ENCODE measurements at places on chromosomes 2 and 18. TPM values are rescaled to one million over a fixed set of nuclear protein-coding genes. Genes with fewer than 3 reads are reported as not detected.

DNA sequence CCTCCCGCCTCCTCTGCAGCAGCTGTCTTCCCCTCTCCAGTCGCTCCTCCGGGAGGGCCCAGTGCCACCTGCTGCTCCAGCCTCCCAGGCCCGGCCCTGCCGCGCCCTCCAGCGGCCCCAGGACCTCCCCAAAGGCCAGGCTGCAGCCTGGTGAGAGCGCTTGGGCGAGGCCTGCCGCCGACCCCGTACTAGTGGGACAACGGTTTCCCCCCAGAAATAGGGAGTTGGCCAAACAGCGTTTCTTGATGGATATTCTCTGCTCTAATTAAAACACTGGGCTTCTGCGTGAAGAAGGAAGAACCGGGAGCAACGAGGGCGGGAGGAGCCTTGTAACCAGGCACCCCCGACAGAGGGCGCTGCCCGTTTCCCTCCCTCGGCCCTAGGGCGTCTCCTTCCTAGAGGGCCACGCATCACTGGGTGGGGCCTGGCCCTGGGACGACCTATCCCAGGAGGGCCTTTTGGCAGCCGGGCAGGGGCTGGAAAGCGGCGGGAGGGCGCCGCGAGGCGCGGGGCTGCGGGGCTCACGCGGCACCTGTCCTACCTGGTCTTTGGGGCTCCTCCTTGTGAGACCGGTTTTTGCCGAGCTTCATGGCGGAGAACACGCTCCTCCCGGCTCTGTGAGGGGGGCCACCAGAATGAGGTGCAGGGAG, 25.4 kb upstream of the OTOF start:
- DNase-seq: peak; percentile 58

- DNase-seq: no peak
Measured at GRCh38 chr2:156356014-156356754, 23.7 kb upstream of the NR4A2 start.

- no peak for DNase-seq
Measured at GRCh38 chr2:84844141-84844540, 36.7 kb downstream of the TRABD2A start.

- DNase-seq: no peak
Measured at GRCh38 chr2:1675633-1676032, 68.7 kb downstream of the PXDN start.

Gene AQP12B
- total RNA-seq: not detected

Gene ACADL
- 1.4 TPM for total RNA-seq

Gene GCG
- total RNA-seq: not detected

Data from heart right ventricle (tissue), 16 donors.